ENCODE measurements at places on chromosomes 6 and 20.

DNA sequence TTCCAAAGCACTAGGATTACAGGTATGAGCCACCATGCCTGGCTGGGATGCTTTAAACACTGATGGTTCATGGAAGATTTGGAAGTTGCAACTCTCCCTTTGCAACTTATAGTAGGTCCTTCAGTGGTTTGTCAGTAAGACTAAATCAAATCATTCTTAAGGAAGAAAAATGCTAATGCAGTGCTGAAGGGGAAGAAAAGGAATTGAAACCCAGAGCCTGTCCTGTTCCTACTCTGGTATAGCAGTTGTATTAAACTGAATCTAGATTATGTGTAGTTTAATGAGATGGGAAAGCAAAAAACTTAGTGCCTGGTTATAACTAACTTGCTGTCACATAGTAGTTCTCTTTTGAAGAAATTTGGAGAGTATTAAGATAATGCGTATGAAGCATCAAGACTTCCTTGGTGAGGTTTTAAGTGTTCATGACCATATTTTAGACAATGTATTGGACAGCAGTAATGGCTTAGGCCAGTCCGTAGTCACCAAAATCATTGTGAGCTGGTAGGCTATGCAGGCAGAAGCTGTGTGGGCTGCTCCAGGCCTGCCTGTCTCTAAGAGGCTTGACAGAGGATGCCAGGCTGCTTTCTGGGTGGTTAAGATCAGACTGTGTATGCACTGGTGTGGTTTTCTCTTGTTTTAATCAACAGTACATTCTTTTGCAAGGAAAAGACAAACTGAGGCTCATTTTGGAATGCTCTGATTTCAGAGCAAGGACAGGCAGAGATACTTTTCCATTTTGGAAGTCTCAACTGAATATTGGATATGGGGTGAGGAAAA, 14.0 kb downstream of the PAQR8 start:
- no peak for DNase-seq

DNA sequence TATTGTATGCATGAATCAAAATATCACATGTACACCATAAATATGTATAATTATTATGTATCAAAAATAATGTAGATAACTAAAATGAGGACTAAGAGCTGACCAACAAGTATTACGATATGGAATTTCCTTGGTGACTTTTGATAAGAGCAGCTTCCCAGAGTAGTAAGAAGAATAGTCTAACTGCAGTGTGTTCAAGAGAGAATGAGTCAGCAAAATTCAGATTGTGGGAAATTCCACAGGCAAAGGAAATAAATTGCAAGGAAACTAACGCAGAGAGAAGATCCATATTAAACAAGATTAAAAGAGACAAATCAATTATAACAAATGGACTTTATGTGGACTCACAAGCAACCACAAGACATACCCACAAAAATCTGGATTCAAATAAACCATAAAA, 26.4 kb downstream of the FRK start:
- DNase-seq = no peak

GRCh38 chr6:104955927-104956730, 778 bp upstream of the LIN28B start:
- no peak for DNase-seq

- no peak for DNase-seq
Measured at GRCh38 chr6:131946992-131947955, 3.9 kb downstream of the CCN2 start.

GRCh38 chr6:159062976-159063375, 18.2 kb upstream of the TAGAP start:
- no peak for DNase-seq

DNA sequence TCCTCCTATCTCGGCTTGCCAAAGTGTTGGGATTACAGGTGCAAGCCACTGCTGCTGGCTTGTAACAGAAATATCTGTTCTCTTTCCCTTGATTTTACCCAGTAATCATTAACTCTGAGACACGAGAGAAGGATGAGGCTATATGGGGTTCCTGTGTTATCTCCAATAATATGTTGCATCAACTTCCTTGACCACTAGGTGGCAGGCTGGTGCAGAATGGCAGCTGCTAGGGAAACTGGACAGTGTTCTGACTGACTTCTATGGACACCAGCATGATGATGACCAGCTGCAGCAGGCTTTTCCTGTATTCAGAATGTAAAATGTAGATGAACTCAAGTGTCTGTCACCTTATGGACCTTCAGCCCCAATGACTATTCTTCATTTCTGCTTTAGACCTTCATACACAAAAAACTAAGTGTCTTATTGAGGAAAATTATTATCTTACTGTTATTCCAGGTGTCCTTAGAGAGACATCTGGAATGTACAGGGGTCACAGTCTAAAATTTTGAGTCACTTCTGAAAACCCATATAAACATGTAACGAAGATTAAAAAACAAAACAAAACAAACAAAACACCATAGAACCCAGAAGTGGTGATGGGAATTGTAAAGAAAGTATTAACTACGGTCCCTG, 20.4 kb upstream of the CD109 start:
- peak; percentile 30 for DNase-seq

DNA sequence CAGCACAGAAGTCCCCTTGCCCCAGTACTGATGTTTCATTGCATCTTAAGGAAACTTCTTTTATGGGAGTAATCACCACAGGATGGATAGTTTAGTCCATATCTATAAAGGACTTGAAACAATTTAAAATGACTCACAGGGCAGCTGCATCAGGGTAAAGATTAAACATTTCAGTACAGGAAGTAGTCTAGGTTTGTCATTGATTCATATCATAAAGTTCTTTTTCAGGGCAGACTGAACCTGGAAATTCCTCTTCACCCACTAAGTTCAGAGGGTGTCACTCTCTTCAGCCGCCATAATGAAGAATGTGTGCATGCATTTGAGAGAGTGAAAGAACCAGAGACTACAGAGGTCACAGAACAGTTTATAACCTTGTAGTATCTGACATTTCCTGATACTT, 296.3 kb upstream of the JAG1 start:
- DNase-seq = no peak

DNA sequence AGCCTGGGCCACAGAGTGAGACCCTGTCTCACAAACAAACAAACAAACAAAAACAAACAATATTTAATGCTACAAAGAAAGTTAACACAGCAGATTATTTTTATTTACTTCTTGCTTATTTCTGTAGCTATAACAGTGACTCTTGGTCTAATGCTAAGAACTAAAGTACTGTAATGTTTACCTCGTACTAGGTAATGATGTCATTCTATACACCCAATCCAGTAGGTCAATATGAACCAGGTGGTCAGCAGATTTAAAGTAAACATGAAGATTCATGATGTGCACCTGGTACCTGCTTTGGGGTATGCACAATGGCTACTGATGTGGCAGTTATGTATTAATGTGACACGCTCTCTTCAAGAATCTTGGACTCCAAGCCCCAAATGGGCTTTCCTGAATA, 36.6 kb upstream of the CARMIL1 start:
- DNase-seq = no peak

DNA sequence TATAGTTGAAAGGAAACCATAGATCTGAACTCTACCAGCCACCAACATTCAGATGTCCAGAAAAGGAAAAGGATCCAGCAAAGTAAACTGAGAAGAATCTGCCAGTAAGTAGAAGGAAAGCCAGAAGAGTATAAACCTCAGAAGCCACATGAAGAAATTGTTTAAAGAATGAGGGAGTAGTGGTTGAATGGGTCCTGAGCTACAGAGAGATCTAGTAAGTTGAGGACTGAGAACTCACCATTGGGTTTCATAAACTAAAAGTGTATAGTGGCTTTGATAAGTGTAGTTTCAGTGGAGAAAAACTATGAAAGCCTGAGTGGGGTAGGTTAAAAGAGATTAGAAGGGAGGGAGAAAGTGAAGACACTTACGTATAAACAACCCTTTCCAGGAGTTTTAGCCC, 32.0 kb upstream of the SUMO4 start:
- DNase-seq = no peak

- no peak for DNase-seq
Measured at GRCh38 chr6:81834141-81834681, 81.7 kb upstream of the TENT5A start.

DNA sequence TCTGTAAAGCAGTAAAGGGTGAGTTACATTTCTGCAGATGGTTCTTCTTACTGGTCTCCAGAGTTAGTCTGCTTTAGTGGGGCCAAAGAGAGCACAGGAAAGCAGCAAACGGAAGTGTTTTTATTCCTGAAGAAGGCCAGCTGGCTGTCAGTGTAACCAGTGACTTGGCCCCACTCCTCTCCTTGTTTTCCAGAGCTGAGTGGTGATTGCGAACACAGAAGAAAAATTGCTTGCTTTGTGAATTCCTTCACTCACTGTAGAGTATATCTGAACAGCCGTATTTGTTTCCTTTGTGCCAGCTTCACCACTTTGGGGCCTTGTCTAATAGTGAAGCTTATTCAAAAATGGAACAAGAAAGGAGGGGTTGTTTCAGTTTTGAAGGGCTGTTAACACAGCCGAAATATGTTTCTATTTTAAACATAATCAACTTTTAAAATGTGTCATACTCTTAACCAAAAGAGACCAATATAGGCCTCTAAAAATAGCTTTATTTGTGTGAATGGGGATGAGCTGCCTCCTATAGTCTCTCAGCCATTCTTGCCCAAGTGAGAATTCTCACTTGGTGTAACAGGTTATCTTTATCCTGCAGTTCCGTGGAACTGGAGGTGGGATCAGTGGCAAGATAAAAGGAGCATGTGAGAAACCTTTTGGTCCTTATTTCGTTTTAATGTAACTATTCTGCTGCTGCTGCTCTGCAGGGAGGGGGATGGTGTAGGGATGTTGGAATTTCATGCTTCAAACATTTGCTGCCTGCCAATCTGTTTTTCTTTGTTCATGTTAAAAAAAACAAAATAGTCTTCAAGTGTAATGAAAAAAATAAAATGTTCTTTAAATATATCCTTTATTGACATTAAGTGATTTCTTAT, 37.8 kb downstream of the ZC2HC1B start:
- no peak for DNase-seq

DNA sequence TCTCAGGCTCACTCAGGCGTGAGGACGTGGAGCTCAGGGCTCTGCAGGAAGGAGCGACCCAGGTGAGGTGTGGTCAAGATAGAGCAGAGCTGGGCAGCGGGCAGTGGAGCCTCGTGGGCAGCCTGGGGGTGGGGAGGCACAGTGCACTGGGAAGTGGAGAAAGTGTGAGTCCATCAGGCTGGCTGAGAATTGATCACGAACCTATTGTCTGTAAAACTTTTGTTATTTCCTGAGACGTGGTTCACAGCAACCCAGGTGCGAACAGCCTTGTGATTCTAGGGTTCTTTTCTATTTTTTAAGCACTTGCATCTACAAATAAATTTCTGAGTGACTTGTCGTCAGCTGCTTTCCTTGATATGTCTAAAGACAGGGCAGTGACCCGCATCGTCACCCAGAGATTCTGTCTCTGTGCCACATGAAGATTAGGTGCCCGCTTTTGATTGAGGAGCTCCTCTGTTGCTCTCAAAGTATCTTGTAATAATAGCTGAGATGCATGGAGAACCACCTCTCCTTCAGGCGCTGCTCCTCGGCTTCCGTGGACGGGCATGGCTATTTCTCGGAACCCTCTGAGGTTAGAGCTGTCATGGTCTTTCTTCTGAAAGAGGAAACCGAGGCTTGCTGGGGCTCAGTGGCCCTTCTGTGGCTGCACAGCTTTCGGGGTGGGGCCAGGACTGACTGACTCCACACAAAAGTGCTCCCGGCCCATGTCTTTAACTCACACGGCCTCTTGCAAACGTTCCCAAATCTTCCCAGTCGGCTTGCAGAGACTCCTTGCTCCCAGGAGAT, 662 bp upstream of the CCR6 start:
- no peak for DNase-seq

GRCh38 chr6:92069781-92070180, 1349.6 kb downstream of the EPHA7 start:
- no peak for DNase-seq

DNA sequence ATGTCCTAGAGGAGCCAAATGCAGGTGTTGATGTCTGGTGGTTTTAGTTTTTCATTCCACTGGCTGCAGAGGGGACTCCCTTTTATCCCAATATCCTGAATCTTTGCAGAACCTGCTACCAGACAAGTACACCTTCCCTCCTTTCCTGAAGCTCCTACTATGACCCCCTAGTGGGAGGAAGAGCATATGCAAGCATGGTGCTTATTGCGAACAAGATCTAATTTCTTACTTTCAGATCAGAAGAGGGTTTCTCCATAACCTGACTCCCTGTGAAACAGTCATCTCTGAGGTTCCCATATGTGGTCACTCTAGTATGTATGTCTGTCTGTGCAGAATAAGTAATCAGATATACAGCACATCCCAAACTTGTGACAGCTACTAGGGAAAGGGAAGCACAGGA, 277.2 kb downstream of the ARHGAP18 start:
- DNase-seq = no peak

- no peak for DNase-seq
Measured at GRCh38 chr20:37166867-37167266, 12.3 kb upstream of the RPN2 start.

- DNase-seq = no peak
Measured at GRCh38 chr20:57034001-57034400, 232.4 kb downstream of the BMP7 start.

DNA sequence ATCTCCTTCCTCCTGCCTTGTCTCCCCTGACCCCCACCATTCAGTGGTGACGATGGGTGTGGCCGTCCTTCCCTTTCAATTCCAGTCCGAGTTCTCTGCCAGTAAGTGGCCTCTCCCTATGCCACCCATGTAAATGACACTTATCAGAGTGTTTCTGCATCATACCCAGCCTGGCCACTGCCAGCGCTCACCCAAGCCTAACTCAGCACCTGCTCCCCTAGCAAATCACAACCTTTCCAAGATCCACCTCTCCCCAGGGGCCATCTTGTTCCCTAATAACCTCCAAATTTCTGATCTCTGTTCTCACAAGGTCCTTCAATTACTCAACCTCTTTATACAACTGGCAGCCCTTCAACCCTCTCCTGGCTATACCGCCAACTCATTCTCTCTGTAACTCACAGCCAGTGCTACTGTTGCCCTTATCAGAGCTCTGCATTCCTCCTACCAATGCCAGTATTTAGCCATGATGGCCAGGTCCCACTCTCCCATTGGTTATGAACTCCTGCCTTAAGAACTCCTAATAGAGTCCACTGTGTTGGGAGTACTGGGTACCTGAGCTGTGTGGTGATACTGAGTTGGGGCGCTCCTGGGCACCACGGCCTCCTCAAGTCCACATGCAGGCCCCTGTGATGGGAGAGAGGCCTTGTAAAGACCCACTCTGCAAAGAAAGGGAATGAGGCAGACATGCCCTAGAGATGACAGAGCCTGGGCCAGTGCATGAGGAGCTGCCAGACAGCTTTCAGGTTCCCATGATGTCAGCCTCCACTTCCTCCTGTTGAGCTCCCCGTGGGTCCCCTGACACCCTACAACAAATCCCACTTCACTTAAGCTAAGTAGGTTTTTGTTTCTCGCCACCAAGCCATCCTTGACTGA, 187.4 kb upstream of the RREB1 start:
- DNase-seq = no peak

DNA sequence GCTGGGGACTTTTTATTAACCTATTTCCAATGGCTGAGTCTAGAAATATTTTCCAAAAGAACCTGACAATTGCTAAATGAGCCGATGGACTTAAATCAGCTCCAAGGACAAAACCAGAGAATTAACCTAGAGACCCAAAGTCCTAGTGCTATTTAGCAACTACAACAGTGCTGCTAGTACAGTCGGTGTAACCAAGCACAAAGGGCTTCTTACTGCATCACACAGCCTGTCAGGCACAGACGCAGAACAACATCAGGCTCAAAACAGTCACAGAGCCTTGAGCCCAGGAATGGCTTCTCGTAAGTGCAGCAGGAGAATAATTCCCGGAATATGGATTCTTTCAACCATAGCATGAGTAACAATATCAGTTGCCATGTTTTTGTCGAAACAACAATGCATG, 70.0 kb downstream of the GFOD1 start:
- DNase-seq = no peak
